SK-N-SH treated with all-trans-retinoic acid at 6 μM for 48 hours (cell line): ENCODE measurements at places on chromosomes 16 and 17.
A peak's percentile ranks its signal among the peaks of the same experiment; 100 is the strongest.

- ATAC-seq, result no peak
Measured at GRCh38 chr16:8489580-8489979, 100.7 kb downstream of the TMEM114 start.

DNA sequence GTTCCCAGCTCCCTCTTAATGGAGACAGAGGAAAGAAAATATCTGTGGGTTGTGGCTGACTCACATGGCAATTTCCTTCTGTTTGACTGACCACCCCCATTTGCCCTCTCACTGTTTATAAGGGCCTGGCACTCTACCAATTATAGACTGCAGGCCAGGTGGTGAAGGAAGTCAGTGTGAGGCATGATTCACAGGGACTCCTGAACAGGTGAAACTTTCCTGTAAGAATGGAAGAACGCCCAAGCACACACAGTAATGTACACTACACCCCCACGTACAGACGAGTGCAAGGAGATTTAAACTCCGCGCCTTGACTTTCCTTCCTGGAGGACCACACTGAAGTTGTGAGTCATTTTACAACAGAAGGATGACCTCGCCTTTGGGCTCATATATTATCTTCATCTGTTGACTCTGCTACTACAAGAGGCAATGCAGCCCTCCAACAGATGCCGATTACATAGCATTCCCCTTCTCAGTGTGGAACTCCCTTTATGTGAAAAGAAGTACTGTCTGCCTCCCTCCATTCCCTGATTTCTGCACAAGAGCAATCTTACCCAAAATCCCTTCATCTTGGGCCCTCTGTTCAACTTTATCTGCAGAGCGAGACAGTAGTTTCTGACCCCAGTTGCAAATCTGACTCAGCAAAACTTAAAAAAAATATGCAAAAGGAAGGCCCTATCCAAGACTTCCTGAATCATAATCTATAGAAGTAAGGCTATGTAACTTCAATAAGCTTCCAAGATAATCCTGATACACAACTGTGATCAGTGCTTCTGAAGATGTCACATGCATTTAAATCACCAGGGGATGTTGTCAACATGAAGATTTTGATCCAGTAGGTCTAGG is 163.6 kb downstream of the SHISA6 start:
- no peak for ATAC-seq

DNA sequence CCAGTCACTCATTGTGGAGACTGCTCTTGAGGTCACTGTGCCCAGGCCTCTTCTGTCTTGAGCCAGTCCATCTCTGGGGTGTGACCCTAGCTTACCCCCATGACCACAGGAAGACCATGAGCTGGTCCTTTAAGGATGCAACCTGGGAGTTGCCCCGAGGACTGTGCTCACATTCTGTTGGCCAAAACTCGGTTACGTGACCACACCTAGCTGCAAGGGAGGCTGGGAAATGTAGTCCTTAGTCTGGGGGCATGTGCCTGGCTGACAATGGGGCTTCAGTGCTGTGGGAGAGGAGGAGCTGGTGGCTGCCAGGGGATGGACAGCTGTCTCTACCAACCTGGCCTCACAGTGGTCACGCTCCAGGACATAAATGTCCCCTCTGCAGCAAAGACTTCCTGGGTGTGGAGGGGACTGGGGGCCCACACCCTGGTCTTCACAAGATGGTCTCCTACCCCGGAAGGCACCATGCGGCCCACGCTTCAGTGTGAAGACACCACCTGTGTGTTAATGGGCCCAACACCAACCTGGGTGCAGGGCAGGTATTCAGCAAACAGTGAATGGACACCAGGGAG is 55.4 kb downstream of the JPH3 start:
- ATAC-seq, result peak; percentile 61

DNA sequence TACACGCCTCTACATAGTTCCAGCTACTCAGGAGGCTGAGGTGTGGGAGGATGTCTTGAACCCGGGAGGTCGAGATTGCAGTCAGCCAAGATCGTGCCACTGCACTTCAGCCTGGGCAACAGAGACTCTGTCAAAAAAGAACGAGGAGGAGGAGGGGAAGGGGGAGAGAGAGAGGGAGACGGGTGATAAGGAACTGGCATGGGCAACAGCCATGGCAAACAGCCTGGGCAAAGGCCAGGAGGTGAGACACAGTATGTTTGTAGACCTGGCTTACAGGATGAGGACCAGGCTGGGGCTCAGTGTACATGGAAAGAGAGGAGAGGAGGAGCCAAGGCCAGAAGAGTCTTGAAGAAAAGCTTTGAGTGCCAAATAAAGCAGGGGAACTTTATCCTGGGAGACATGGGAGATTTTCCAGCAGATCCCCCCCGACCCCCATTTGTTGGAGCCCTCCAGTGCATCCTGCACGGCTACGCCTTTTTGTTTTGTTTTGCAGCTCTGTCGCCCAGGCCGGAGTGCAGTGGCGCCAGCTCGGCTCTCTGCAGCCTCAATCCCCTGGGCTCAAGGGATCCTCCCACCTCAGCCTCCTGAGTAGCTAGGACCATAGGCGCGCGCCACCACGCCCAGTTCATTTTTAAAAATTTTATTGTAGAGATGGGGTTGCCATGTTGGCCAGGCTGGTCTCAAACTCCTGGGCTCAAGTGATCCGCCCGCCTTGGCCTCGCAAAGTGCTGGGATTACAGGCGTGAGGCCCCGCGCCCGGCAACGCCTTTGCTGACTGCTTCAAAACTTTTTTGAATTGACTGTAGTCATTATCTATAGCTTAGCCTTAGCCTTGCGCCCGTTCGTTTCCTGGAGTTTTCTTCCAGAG is 1.3 kb upstream of the ALKBH5 start:
- ATAC-seq, result no peak

- no peak for ATAC-seq
Measured at GRCh38 chr16:71353736-71354135, 4.8 kb upstream of the CALB2 start.

DNA sequence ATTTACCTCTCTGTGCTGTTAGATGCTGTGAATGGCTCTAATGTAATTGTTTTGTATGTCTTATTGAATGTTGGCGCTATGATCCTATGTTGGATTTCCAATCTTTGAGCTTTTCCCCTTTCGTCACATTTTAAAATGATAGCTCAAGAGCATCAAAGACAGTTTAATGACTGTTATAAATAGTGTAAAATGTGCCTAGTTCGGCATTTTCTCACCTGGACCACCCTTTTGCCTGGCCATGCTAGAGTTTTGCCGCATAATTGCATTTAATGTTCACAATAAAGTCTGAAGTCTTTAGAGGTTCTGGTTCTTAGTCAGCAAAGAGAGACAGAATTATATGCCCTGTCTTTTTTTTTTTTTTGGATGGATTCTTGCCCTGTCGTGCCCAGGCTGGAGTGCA is 155.2 kb downstream of the SNX29 start:
- no peak for ATAC-seq

GRCh38 chr17:38885728-38886642 is 16.1 kb downstream of the LASP1 start:
- no peak for ATAC-seq

DNA sequence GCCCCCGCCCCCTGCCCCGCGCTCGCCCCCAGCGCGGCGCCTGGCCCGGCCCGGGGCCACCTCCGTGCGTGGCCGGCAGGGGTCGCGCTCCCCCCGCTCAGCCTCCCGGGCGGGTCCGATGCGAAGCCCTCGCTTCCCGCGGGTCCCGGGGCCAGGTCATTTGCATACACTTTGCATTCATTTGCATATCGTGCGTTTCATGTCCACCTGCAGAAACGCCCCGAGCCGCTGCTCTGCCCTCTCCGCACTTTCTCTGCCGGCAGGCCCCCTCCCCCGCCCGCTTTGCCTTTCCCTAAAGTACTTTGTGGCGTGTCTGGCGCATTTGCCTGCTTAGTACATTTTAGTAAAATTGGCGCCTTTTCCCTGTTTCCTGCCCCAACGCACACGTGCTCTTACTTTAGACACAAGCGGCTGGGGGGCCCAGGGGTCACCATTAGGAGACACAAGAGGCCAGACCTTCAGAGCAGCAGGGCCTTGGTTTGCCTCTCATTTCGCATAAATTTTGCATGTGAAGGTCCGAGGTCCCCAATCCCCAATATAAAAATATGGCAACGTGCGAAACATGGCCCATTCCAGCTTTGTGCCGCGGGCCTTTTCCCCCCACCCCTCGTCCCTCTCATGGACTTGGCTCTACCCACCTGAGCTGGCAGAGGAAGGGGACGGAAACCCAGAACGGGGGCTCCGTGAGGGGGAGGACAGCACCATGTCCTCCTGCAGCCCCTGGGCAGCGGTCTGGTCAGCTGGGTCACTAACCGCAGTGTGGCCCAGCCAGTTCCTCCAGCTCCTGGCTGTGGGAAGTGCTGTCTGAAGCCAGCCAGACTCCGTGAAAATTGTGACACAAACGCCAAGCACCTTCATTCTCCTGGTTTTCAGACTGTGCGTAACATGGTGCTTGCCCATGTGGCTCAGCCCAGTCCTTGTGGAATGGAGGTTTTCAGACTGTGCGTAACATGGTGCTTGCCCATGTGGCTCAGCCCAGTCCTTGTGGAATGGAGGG is 34.8 kb downstream of the CBFA2T3 start:
- peak; percentile 64 for ATAC-seq

DNA sequence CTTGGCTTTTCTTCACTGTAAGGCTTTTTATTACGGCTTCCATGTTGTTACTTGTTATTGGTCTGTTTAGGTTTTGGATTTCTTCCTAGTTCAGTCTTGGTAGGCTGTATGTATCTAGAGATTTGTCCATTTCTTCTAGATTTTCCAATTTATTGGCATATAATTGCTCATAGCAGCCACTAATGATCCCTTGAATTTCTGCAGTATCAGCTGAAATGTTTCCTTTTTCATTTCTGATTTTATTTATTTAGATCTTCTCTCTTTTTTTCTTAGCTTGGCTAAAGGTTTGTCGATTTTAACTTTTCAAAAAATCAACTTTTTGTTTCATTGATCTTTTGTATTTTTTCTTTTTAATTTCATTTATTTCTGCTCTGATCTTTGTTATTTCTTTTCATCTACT is 18.5 kb downstream of the NLRP1 start:
- ATAC-seq, result no peak

GRCh38 chr17:81285179-81285878 is 9.8 kb downstream of the SLC38A10 start:
- ATAC-seq, result no peak

DNA sequence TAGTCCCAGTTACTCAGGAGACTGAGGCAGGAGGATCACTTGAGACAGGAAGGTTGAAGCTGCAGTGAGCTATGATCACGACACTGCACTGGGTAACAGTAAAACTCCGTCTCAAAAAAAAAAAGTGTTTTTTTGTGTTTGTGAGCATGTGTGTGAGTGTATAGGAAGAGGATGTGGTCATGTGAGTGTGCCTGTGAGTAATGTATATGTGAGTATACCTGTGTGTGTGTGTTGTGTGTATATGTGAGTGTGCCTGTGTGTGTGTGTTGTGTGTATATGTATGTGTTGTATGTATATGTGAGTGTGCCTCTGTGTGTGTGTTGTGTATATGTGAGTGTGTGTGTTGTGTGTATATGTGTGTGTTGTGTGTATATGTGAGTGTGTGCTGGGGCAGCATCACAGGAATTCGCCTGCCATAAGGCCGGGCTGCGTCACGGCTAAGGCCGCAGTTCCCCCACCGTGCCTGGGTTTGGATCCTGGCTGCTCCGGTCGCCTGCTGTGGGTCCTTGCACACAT is 21.4 kb upstream of the NPTX1 start:
- no peak for ATAC-seq

DNA sequence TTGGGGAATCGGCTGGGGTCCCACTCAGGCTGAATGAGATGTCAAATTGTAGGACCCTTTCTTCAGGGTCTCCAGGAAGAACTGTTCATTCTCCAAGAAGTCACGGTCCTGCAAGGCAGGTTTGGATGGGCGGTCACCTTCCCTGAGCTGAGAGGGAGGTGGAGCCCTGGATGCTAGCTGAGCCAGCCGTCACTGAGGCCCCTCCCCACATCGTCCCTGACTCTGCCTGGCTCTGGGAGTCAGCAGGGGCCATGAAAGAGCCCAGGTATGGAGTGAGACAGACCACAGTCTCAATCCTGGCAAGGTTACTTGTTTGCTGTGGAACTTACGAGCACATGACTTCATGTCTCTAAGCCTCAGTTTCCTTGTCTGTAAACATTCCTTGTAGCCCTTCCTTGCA is 6.0 kb upstream of the MRPL38 start:
- no peak for ATAC-seq
